Smooth muscle cell of bladder (primary cell): ENCODE measurements at places on chromosomes 2 and 18. TPM values are rescaled to one million over a fixed set of nuclear protein-coding genes. Genes with fewer than 3 reads are reported as not detected.

REG3A gene
- total RNA-seq = not detected in 2 replicates

CAPN14 gene
- under 0.01 and 0.09 TPM in 2 replicates for total RNA-seq

IL36RN gene
- total RNA-seq = 0.09 TPM in 1 of 2 replicates, not detected in the other

CFAP210 gene
- under 0.01 TPM in 1 of 2 replicates, not detected in the other for total RNA-seq

ZC3H8 gene
- total RNA-seq = 1.8 and 3.4 TPM in 2 replicates

SLC35F6 gene
- 30.0 and 30.4 TPM in 2 replicates for total RNA-seq

LRP1B gene
- under 0.01 TPM in 2 replicates for total RNA-seq

SDC1 gene
- total RNA-seq = 16.8 and 30.7 TPM in 2 replicates

IL1A gene
- total RNA-seq = 2.3 and 7.5 TPM in 2 replicates

FOXI3 gene
- not detected in 2 replicates for total RNA-seq

CENPA gene
- total RNA-seq = 1.00 and 1.5 TPM in 2 replicates

RFTN2 gene
- total RNA-seq = 6.9 and 10.5 TPM in 2 replicates

SERPINB2 gene
- total RNA-seq = 0.74 and 1.00 TPM in 2 replicates

LYPD1 gene
- 2.4 and 3.9 TPM in 2 replicates for total RNA-seq

PKDCC gene
- total RNA-seq = 58.7 and 68.1 TPM in 2 replicates

SNED1 gene
- total RNA-seq = 12.6 and 19.5 TPM in 2 replicates
